Stimulated activated CD4-positive, alpha-beta T cell treated with anti-CD3 and anti-CD28 coated beads, TNF-alpha, amount 100 ng/mL, for 4 hours (primary cell): ENCODE measurements at places on chromosomes 2 and 18.

DNA sequence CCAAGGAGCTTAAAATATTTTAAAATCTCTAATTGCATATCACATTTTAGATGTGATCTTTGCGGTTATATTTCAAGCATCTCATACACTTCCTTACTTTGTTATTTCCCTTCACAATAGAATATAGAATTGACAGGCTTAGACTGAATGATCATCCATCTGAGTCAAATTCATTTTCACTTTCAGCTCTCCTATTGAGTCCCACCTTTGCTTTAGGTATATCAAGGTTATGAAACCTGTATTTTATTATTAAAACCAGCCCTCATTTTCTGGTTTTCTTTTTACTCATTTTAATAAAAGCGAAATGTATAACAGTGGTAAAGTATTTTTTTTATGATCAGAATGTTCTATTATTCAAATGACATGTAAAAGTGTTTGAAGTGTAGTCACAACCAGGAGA lies 162.9 kb upstream of the KYNU start:
- DNase-seq, result no peak

- DNase-seq, result no peak
These were observed 210.9 kb upstream of the SMAD7 start for GRCh38 chr18:49161627-49162026.

GRCh38 chr2:203840655-203841205 lies 26.8 kb upstream of the CTLA4 start:
- DNase-seq, result no peak

DNA sequence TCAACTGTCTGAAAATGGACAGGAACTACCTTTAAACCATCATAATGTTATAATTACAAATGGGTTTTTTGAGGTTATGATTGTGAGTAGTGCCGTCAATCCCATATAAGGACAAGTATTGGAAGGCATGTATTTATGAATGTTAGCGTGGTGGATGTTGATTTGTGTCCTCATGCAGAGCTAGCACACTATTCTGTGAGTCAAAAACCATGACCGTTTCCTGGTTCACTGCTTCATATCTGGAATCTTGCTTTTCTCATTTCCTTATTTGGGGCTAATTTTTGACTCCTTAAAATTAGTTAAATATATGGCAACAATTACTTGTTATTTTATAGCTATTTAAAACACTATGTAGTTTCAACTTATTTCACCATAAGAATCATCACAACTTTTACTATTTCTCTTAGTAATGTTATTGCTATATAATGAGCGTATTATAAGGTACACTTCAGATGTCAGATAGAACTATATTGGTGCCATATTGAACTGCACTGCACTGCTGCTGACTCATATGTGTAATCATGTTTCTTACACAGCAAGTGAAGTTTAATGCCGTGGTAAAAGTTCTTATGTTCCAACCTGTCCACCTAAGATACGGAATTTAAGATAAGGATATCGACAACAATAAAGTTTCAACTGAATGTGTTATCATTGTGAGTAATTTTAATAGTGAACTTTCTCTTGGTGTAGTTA lies 192.8 kb downstream of the PTGR3 start:
- no peak for DNase-seq

GRCh38 chr18:47260120-47260923 lies 8.9 kb upstream of the SKOR2 start:
- no peak for DNase-seq

GRCh38 chr2:119739580-119740255 lies 20.0 kb upstream of the PTPN4 start:
- no peak for DNase-seq

DNA sequence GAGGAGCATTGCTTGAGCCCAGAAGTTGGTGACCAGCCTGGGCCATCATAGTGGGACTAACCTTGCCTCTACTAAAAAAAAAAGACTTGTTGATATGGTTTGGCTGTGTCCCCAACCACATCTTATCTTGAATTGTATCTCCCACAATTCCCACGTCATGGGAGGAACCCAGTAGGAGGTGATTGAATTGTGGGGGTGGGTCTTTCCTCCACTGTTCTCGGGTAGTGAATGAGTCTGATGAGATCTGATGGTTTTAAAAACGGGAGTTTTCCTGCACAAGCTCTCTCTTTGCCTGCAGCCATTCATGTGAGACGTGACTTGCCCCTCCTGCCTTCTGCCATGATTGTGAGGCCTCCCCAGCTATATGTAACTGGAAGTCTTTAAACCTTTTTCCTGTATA lies 47.0 kb downstream of the PROC start:
- no peak for DNase-seq
